Natural killer cell (primary cell): ENCODE measurements at places on chromosomes 5 and 9. TPM values are rescaled to one million over a fixed set of nuclear protein-coding genes. Genes with fewer than 3 reads are reported as not detected.

DNA sequence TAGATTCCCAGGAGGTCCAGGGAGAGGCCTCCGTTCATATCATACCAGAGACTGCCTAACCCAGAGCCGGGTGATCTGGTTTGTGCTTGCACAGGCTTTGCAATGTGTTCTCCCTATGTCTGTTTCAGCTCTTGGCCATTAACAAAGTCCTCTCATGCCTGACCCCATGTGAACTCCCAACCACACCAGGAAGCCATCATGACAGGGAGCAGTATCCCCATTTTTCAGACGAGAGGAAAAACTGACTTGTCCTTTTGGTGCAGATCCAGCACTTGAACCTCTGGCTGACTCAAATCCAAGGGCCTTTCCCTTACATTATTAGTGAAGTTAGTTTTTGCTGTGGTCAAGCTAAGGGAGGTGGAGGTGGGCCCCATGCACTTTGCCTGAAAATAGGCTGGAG lies 58.4 kb downstream of the TEX10 start:
- DNase-seq, result no peak

DNA sequence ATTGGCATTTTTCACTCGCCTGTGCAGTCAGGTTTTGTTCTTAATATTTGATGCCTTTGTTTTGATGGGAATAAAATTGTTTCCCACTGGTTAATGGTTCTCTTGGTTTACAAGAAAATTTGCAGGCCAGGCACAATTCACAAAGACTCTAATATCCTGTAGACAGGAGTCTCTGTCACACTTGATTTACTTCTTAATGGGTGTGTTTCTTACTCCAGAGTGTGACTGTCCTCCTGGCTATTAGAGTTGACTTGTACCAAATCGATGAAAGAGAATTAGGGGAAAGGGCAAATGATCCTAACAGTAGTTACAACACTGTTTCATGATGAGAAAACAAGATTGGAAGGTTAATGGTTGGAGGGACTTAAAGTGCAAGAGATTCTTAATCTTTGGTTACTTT lies 142.8 kb upstream of the SV2C start:
- DNase-seq, result no peak

- DNase-seq, result no peak
These were observed 6.7 kb downstream of the ADAMTSL1 start for GRCh38 chr9:18480662-18481093.

DNA sequence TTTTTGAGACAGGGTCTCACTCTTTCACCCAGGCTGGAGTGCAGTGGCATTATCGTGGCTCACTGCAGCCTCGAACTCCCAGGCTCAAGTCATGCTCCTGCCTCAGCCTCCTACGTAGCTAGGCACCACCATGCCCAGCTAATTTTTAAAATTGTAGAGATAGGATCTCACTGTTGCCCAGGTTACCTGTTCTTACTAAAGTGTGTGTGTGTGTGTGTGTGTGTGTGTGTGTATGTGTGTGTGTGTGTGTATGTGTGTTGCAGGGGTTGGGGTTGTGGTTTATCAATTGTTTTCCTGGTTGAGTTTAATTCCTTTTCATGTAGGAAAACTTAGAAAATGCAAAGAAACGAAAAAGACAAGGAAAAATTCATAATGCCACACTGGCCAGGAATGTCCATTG lies 21.8 kb downstream of the RNF44 start:
- DNase-seq, result no peak

- DNase-seq, result no peak
These were observed 258.7 kb downstream of the SPATA31D1 start for GRCh38 chr9:82247318-82247717.

PPP2R2B gene
- total RNA-seq, result 63.7 TPM

ZDHHC11 gene
- 2.2 TPM for total RNA-seq

FOXD4 gene
- not detected for total RNA-seq

RANBP17 gene
- total RNA-seq, result 12.6 TPM

PCDHB9 gene
- not detected for total RNA-seq
